Type B pancreatic cell (in vitro differentiated cells): ENCODE measurements at places on chromosomes 7 and 10. TPM values are rescaled to one million over a fixed set of nuclear protein-coding genes. Genes with fewer than 3 reads are reported as not detected.

Gene OLAH
- not detected in 2 replicates for total RNA-seq

- no peak overlapping the region for H3K4me3 ChIP-seq
- H3K36me3 ChIP-seq = no peaks in the 10 kb centered on the region
- no peaks in the 10 kb centered on the region for H3K27me3 ChIP-seq
- H3K27ac ChIP-seq = no peak overlapping the region
These were observed 472.6 kb upstream of the CNTNAP2 start for GRCh38 chr7:145643981-145644380.

DNA sequence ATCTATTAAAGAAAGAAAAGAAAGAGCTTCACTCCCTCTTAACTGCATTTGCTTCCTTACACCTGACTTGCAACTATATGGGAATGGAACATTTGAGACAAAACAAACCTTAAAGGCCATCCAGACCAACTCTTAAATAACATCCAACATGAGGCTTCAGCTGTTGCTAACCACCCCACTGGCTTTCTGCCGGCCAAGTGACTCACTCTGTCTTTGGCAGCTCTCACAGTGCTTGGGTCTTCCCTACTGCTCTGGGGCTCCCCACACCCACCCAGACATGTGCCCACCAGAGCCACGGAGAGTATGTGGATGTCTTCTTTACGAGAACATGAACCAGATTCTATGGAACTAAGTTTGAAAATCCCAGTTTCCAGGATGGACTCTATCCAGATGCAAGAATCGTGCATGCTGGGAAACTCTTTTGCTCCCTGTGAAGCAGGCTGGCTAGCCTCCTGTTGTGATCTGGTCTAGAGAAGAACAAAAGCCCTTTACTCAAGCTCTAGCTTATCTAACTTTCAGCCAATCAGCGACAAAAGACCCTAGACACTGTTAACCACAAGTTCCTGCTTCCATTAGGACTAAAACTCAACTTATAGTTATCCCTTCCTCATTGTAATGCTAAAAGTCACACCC lies 245.7 kb downstream of the TCERG1L start:
- H3K27me3 ChIP-seq = peaks cover 12% of the 10 kb centered on the region
- no peaks in the 10 kb centered on the region for H3K36me3 ChIP-seq
- no peak overlapping the region for H3K4me3 ChIP-seq
- no peaks in the 10 kb centered on the region for H3K4me1 ChIP-seq
- no peak for DNase-seq

GRCh38 chr7:96346293-96346953 lies 24.5 kb upstream of the SLC25A13 start:
- no peak overlapping the region for H3K4me3 ChIP-seq
- H3K36me3 ChIP-seq = no peaks in the 10 kb centered on the region
- H3K27me3 ChIP-seq = no peaks in the 10 kb centered on the region
- no peak overlapping the region for H3K27ac ChIP-seq
- DNase-seq = no peak

- peaks cover 9% of the 10 kb centered on the region for H3K4me1 ChIP-seq
- peaks cover 15% of the 10 kb centered on the region for H3K27me3 ChIP-seq
- peak; percentile 67 for DNase-seq
- peak overlapping the region; percentile 40 for H3K4me3 ChIP-seq
- H3K36me3 ChIP-seq = no peaks in the 10 kb centered on the region
These were observed 124.5 kb upstream of the RET start for GRCh38 chr10:42952349-42952748.
